ENCODE measurements at places on chromosomes 11 and 22.

- H3K36me3 ChIP-seq: no peaks in the 10 kb centered on the region
- H3K4me3 ChIP-seq: peak overlapping the region; percentile 93
- DNase-seq: no peak
- peaks cover 33% of the 10 kb centered on the region for H3K4me1 ChIP-seq
Measured at GRCh38 chr11:110294509-110294908, 1.9 kb downstream of the RDX start.

GRCh38 chr11:66287889-66288670 is 863 bp downstream of the YIF1A start:
- peaks cover 21% of the 10 kb centered on the region for H3K27me3 ChIP-seq
- H3K4me3 ChIP-seq: peak overlapping the region; percentile 78
- DNase-seq: no peak
- H3K27ac ChIP-seq: peak overlapping the region; percentile 96

DNA sequence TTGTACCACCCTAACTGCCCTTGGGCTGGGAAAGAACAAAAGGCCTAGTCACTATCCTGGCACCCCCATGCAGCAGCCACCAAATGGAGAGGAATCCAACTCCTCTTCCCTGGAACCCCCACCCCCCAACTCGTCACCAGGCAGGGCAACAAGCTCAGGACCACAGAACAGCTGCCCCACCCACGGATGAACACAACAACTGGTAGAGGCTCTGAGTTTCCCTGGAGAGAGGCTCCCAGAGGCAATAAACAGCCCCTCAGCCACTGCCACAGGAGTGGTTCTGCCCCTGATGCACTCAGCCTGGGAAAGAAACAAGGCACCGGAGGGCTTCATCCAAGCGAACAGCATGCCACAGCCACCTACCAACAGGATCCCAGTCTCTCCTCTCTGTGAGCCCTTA is 778.4 kb upstream of the FAT3 start:
- H3K4me3 ChIP-seq: no peak overlapping the region
- no peaks in the 10 kb centered on the region for H3K36me3 ChIP-seq
- H3K27me3 ChIP-seq: no peaks in the 10 kb centered on the region

DNA sequence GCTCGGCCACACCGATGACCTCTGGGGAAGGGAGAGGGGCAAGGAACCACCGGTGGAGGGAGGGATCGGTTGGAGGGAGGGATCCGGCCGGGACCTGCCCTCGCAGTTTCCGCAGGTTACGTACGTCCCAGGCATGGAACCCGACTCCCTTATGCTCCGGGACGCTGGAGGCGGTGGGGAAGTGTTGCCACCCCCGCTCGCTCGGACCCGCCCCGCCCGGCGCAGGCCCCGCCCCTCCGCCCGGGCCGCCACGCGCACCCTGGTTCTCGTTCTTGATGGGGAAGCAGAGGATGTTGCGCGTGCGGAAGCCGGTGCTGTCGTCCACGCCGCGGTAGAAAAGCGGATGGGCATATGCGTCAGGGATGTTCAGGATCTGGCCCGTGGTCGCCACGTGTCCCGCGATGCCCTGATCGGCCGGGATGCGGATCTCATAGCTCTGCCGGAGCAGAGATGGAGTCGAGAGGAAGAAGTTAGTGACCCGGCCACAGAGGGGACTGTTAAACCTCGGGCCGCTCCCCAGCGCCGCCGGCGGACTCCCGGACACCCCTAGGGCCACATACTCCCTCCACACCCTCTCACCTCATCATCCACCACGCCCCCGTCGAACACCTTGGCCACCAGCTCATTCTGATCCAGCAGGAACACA is 89.8 kb downstream of the PDE2A start:
- H3K27me3 ChIP-seq: peaks cover 21% of the 10 kb centered on the region
- peaks cover 5% of the 10 kb centered on the region for H3K4me1 ChIP-seq
- H3K27ac ChIP-seq: no peak overlapping the region
- peak; percentile 86 for DNase-seq

DNA sequence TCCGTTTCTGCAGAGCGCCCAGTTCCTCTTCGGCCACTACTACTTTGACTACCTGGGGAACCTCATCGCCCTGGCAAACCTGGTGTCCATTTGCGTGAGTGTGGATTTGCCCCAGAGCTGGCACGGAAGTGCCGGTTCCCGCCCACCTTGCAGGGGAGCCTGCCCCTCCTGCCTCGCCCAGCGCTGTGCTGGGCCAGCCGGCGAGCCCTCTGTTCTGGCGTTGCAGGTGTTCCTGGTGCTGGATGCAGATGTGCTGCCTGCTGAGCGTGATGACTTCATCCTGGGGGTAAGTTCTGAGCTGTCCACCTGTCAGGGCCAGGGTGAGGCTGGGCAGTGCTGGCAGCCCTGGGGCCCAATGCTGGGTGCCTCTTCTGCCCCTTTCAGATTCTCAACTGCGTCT is 29.8 kb downstream of the TPCN2 start:
- no peak overlapping the region for H3K4me3 ChIP-seq
- H3K4me1 ChIP-seq: no peaks in the 10 kb centered on the region
- no peak overlapping the region for H3K27ac ChIP-seq
- DNase-seq: no peak
- peaks cover 34% of the 10 kb centered on the region for H3K36me3 ChIP-seq

DNA sequence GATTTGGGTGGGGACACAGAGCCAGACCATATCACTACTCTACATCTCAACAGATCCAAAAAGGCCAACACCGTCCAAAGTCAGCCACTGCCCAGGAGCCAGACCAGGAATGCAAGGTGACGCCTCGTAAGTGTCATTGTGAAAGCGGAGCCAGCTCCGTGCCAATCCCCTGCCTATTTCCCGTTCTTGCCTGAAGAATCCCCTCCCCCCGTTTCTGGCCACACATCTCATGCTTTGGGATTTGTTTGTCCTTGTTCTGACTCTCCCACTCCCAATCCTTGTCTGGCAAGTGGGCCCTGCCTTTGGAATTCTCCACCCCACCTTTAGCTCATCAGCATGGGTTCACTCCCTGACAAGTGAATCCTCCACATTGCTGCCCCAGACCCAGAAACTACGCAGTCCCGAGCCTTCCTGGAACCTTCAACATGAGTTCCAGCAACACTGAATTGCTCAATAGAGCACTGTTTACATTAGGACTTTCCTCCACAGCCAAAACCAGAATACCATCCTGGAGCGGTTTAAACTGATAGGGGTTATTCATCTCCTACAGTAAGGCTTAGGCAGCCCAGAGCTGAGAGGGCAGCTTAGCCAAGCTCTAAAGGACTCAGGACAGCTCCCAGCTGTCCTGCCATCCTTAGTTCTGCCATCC is 6.0 kb upstream of the SLC35C1 start:
- peaks cover 12% of the 10 kb centered on the region for H3K4me1 ChIP-seq
- peak; percentile 86 for DNase-seq
- no peak overlapping the region for H3K4me3 ChIP-seq
- no peaks in the 10 kb centered on the region for H3K36me3 ChIP-seq
- no peaks in the 10 kb centered on the region for H3K27me3 ChIP-seq

DNA sequence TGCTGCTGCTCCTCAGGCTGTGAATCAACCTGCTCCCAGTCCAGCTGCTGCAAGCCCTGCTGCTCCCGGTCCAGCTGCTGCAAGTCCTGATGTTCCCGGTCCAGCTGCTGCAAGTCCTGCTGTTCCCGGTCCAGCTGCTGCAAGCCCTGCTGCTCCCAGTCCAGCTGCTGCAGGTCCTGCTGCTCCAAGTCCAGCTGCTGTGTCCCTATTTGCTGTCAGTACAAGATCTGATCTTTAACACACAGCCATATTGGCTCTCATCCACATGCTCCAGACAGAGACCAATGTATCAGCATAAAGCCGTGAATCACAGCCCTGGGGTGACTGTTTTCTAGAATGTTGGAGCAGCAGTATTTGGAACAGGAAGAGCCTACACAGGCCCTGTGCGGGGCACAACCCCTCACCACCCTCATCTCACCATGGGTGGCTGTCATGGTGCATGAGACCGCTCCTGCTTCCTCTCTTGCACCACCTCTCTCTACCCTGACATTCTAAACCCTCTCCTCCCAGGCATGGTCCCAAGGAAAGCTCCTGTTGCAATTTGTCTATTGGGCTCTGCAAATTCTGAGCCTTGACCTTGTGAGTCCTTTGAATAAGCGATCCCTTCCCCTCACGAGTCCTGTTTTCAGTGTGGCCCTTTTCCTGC is 3.5 kb downstream of the KRTAP5-10 start:
- H3K27ac ChIP-seq: no peak overlapping the region
- H3K4me3 ChIP-seq: no peak overlapping the region
- DNase-seq: no peak
- H3K4me1 ChIP-seq: no peaks in the 10 kb centered on the region
- H3K36me3 ChIP-seq: no peaks in the 10 kb centered on the region

GRCh38 chr22:21041937-21042336 is 3.8 kb upstream of the LRRC74B start:
- H3K27me3 ChIP-seq: no peaks in the 10 kb centered on the region
- peaks cover 13% of the 10 kb centered on the region for H3K4me1 ChIP-seq
- no peak for DNase-seq
- no peaks in the 10 kb centered on the region for H3K36me3 ChIP-seq
- no peak overlapping the region for H3K4me3 ChIP-seq

DNA sequence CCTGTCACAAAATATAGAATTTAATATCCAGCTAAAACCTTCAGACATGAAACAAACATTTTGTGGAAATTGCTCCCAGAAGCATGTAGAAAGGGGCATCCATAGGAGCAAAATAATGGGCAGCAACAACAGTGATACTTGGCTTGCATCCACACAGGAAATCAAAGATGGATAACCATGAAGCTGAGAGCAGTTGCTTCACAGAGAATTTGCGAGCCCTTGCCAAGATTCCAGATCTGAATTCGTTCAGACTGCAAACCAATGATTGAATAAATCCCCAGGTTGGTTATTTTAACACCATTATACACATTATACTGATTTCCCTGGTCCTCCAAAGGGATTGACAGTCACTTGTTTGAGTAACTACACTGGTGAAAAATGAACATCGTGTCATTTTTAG is 15.6 kb upstream of the OR51L1 start:
- H3K36me3 ChIP-seq: no peaks in the 10 kb centered on the region
- H3K27ac ChIP-seq: no peak overlapping the region
- H3K27me3 ChIP-seq: no peaks in the 10 kb centered on the region
- H3K4me3 ChIP-seq: no peak overlapping the region
- no peak for DNase-seq

DNA sequence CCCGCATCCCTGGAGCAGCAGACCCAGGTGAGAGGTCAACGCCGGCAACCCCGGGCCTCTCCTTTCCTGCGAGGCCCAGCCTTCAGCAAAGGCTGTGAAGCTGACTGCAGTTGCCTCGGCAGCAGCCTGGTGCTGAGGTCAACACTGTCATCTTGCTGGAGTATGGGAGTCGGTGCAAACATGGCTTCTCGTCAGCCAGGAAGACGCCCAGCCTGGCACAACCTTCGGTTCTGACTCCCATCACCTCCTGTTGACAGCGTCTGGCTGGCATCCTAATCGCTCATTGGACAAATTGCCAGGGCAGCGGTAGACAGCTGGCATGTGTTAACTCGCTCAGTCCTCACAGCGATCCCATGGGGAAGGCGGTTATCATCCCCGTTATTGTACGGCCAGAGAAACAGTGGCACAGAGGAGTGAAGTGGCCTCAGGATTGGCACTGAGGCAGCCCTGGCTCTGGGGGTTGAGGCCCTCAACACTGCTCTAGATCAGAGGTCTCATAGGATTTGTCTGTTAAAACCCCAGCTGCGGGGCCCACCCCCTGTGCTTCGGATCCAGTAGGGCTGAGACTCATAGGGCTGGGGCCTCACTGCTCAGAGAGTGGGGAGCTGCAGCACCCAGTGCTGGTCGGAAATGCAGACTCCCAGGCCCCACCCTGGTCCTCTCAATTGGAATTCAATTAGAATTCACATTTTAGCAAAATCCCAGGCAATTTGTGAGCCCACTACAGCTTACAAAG is 39.3 kb upstream of the TP53I11 start:
- H3K27ac ChIP-seq: no peak overlapping the region
- DNase-seq: no peak
- H3K4me1 ChIP-seq: peaks cover 6% of the 10 kb centered on the region
- H3K27me3 ChIP-seq: no peaks in the 10 kb centered on the region
- no peak overlapping the region for H3K4me3 ChIP-seq
- H3K36me3 ChIP-seq: no peaks in the 10 kb centered on the region

DNA sequence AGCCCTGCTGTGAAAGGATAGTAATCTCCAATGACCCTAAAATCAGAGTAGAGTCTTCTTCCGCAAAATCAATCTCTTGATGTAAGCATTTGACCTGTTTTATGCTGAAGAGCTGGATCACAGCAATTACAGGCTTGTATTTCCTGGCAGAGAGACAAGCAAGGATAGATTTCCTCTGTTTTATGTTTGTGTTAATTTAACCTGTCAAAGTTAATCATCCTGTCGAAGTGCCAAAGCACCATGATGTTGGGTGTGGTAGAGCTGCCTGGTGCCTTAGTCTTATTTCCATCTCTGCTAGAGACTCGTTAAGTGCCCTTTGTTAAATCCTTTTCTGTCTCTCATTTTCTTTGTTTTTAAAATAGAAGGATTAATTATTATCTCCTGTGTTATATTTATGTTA is 248.1 kb downstream of the CNTN5 start:
- H3K36me3 ChIP-seq: no peaks in the 10 kb centered on the region
- no peaks in the 10 kb centered on the region for H3K4me1 ChIP-seq
- H3K27me3 ChIP-seq: no peaks in the 10 kb centered on the region
- DNase-seq: no peak
- H3K4me3 ChIP-seq: no peak overlapping the region

DNA sequence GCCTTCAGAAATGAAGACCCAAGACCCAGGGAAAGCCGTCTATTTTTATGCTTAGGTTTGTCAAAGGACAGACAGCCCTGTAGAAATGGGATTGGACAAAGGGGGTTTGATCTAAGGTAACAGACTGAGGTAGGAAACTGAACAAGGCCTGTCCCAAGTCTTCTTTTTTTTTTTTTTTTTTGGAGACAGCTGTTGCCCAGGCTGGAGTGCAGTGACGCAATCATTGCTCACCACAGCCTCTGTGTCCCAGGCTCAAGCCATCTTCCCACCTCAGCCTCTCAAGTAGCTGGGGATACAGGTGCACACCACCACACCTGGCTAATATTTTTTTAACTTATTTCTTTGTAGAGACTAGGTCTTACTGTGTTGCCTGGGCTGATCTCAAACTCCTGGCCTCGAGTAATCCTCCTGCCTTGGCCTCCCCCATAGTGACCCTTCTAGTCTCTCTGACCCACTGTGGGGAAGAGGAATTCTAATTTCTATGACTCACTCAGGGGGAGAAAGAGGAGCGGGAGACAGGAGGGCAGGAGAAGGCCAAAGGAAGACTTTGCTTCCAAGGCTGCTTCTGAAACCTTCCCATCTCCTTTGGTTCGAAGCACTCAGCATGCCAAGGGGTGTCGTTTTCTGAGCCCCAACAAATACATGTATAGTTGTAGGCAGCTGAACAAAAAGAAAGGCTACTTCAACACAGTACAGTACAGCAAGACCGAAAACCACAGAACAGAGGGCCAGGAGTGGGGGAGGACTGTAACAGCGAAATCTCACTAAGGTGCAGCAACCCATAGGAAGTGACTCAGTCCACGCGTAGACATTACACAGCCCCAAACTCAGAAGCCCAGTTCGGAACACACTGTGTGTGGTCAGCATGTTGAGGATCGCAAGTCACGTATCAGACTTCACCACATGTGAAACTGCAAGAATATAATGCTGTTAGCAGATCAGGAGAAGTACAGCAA is 872 bp downstream of the TMA7B start:
- no peak overlapping the region for H3K4me3 ChIP-seq
- H3K4me1 ChIP-seq: no peaks in the 10 kb centered on the region
- H3K36me3 ChIP-seq: no peaks in the 10 kb centered on the region
- DNase-seq: no peak
